Left kidney (tissue), 8 donors: ENCODE measurements at places on chromosomes 4 and X. TPM values are rescaled to one million over a fixed set of nuclear protein-coding genes. Genes with fewer than 3 reads are reported as not detected.
A peak's percentile ranks its signal among the peaks of the same experiment; 100 is the strongest.

DNA sequence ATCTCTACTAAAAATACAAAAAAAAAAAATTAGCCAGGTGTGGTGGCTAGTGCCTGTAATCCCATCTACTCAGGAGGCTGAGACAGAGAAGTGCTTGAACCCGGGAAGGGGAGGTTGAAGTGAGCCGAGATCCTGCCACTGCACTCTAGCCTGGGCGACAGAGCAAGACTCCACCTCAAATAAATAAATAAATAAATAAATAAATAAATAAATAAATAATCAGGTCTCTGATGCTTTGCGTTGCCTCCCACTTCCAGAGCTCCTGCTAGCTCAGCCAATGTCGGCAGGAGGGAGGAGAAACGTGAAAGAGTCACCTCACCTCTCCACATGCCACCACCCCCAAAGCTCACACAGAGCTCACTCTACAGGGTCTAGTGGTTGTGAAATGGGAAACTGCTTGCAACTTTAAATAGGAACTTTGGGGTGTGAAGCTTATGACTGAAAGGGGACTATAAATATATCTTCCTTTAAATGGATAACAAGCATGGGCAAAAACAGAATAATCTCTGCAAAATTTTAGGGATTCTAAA, 7.9 kb downstream of the SMIM31 start:
- no peak for DNase-seq

- DNase-seq: no peak
These were observed 6.8 kb upstream of the SHOX start for GRCh38 chrX:623599-624315.

- no peak for DNase-seq
These were observed 262.5 kb downstream of the FBXW7 start for GRCh38 chr4:152273343-152273742.

- DNase-seq: no peak
These were observed 198.8 kb downstream of the VEGFC start for GRCh38 chr4:176593943-176594342.

GRCh38 chr4:169251291-169252235, 19.2 kb downstream of the SH3RF1 start:
- peak; percentile 76 for DNase-seq

- DNase-seq: no peak
These were observed 36.8 kb upstream of the SPANXN2 start for GRCh38 chrX:143757375-143757774.

- DNase-seq: no peak
These were observed 8.2 kb upstream of the CNOT6L start for GRCh38 chr4:77827343-77827742.

DNA sequence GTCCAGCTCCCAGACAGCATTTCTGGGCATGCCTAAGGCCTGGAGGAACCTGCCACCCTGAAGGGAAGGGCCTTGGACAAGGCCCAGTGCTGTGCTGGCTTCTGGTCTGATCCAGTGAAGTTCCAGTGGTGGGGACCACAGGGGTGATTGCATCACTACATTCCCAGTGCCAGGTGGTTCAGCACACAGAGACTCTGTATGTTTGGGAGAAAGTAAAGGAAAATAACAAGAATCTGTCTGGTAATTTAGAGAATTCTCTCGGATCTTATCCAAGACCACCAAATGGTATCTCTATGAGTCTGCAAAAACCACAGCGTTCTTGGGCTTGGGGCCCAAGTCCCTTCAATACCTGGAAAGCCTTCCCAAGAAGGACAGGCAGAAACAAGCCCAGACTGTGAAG, 131.8 kb upstream of the MAD2L1 start:
- DNase-seq: no peak

The CENPVL3 gene
- polyA plus RNA-seq: 1.0 TPM
